ENCODE measurements at places on chromosomes 1 and 21.

DNA sequence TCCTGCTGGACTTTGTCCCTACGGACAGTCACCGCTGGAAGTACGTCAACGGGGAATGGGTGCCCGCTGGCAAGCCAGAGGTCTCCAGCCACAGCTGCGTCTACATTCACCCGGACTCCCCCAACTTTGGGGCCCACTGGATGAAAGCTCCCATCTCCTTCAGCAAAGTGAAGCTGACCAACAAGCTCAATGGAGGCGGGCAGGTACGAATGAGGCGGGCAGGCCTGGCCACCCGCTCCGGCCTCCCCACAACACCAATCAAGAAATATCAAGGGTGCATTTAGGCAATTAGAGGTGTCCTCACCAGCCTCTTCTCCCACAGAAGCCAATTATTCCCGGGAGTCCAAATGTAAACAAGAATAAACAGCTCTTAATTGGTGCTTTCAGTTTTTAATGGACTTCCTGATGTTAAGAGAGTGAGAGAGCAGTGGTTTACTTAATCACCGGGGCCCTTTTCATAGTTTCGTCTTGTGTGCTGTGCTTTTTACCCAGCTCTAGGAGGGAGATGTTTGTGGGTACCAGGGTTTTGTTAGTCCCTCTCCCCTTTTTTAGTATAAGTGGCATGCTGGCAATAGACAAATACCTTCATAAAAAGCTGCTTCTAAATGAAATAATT is 10.7 kb downstream of the TBX19 start:
- DNase-seq: no peak

- no peak for DNase-seq
Measured at GRCh38 chr1:94394247-94394646, 23.9 kb upstream of the ABCD3 start.

- peak; percentile 61 for DNase-seq
Measured at GRCh38 chr1:247118946-247119446, 14.8 kb upstream of the ZNF669 start.

GRCh38 chr1:60936163-60936562 is 146.2 kb upstream of the NFIA start:
- no peak for DNase-seq

DNA sequence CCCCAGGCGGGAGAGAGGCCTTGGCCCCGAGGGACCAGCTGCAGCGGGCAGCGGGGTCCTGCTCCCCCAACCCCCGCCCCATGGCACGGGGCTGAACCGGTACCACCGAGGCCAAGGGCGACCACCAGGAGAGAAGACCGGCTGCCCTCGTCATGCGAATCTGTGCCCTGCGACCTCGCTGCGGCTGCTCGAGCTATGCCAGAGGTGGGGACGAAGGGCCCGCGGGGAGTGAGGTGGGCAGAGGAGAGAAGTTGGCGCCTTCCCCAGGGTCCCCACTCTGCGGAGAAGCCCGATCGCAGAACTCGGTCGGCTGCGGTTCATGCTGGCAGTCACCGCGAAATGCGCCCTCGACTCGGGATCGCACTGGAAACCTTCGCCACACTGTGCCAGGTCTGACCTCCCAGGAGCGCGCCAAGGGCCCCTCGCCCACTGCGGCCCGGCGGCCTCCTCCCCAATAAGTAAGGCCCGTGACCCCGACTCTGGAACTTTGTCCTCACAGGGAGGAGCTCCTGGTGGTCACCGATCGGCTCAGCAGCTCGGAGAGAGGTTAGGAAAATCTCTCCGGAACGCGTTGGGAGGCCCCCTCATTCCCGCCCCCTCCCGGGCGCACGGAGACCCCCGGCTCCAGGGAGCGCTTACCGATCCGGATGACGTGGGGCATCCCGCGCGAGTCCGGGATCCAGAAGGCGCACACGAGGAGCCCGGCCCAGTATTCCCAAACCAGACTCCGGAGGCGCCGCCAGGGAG is 787 bp downstream of the GRIK3 start:
- no peak for DNase-seq

- DNase-seq: no peak
Measured at GRCh38 chr1:47184822-47185677, 4.8 kb downstream of the PDZK1IP1 start.
